DMS79 (cell line): ENCODE measurements at places on chromosomes 7 and 10.

DNA sequence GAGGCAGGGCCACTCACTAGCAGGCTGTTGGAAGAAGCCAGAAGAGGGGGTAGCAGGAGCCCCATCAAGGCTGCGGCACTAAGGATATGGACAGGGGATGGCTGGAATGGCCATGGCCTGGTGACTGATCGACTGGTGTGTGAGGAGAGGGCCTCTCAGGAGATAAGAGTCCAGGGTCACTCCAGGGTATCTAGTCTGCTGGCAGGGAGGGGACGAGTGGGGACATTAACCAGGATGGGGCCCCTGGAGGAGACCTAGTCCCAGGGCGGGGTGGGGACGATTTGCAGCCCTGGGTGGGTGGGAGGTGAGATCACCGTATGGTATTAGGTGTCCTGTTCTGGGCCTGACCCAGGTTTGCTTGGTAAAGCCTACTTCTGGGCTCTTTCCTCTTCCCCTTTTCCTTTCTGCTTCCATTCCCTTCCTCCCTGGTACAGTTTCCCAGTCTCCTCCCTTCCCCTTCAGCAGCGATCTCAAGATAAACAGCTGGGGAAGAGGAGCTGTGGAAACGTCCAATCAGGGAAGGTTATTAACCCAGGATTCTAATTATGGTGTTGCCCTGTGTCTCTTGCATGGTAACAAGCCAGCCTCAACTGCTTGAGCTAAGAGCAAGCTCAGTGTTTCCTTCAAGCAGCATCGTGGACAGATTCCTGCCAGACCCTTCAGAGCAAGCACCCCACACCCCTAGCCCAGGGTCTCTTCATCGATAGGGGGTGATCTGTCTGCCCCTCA, 233.2 kb downstream of the RPS24 start:
- no peak for DNase-seq

DNA sequence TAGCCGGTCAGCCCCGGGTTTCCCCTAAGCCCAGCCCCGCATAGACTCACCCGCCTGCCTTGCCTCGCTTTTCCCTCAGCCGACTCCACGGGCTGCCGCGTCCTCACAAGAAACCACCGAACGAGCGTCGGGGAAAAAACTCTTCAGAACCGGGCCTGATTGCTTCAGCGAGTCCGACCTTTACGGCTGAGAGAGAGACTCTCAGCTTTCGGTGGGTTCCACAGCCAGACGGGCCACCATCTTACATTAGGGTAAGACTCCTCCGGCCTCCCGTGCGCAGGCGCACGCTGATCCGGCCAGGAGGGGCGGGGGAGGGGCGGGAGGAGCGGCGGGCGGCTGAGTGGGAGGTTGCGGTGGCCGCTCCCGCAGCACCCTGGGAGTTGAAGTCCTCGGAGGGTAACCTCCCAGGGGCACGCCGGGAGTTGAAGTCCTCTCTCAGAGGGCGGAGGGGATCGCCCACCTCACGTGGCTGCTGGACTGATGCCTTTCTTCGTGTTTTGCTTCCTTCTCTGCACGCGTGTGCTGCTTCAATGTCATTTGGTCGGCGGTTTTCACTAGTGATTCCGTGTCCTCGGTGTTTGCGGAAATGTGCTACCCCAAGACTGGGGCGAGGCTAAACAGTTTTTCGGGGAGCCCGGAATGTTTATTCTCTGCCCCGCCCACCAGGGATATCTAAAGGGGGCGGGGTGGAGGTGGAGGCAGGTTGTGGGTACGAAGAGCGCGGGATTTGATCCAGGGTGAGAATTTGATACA, at the start of gene CNOT4:
Gene CNOT4, minus strand, starts transcription at position 264 of the 753 bp plus-strand sequence. CDS start 71,771 bp downstream, outside the sequence.
- peak; percentile 94 for DNase-seq

GRCh38 chr7:2928256-2928612, 84.1 kb upstream of the GNA12 start:
- no peak for DNase-seq

DNA sequence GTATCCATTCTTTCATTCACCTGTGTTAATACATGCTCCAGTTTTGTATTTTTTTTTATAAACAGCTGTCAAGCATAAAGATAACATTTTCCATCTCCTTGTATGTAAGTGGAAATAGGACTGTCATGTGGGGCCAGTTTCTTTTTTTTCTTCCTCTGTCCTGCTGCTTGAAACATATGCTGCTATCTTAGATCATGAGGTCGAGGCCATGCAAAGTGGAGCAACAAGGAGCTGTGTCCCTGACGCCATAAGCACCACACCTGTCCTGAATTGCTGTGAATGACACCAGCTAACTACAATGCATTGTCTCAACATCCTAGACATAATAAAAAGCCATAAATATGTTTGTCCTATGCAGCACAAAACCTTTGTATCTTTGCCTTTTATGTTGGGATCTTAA, 37.7 kb upstream of the SLC26A4 start:
- DNase-seq, result no peak

DNA sequence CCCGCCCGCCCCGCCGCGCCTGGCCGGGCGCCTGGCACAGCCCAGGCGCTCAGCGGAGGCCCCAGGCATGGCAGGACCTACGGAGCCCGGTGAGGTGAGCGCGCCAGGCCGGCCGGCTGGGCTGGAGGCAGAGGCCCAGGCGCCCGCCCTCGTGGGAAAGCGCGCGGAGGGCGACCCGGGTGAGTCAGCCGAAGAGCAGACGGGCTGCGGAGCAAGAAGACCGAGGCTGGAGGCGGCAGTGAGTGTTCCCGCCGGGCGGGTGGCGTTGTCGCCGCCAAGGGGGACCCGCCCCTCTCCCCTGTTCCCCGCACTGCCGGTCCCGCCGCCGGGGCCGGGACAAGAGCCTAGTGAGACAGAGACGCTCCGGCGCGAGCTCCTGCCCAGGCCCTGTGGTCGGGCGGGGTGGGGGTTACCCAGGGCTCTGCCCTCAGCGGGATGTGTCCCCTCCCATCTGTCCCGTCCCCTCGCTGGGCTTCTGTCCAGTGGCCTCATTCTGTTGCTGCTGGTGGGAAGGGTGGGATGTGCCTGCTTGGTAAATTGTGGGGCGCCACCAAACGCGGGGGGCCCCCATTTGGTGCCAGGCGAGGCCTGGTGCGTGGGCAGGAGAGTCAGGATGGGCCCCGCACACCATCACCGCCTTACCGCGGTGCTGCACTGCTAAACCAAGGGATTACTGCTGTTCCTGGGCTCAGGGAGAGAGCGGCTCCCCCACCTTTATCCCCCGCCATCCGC, 17.0 kb upstream of the NODAL start:
- no peak for DNase-seq

DNA sequence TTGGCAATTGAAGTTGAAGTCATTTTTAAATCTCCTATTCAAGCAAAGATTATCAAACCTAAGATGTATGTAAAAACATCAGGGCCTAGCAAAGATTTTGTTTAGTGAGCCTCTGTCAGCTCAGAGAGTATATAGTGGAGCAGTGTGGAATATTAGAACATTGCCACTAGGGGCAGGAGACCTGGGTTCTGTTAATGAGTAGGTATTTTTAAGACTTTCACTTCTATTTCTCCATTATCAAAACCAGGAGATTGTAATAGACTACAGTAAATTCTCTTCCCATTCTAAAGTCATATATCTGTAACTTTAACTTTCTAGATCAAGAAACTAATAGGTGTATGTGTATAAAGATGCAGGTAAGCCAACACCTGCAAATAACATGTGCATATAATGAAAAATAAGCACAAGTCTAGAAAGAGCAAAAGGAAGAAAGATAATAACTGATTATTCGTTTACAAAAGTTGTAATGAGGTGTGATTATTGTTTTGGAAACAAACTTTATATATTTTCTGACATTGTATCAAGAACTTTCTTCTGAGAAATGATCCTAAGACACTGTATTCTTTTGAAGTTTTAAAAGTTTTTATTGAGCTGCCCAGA, 64.4 kb downstream of the KCND2 start:
- DNase-seq, result no peak

DNA sequence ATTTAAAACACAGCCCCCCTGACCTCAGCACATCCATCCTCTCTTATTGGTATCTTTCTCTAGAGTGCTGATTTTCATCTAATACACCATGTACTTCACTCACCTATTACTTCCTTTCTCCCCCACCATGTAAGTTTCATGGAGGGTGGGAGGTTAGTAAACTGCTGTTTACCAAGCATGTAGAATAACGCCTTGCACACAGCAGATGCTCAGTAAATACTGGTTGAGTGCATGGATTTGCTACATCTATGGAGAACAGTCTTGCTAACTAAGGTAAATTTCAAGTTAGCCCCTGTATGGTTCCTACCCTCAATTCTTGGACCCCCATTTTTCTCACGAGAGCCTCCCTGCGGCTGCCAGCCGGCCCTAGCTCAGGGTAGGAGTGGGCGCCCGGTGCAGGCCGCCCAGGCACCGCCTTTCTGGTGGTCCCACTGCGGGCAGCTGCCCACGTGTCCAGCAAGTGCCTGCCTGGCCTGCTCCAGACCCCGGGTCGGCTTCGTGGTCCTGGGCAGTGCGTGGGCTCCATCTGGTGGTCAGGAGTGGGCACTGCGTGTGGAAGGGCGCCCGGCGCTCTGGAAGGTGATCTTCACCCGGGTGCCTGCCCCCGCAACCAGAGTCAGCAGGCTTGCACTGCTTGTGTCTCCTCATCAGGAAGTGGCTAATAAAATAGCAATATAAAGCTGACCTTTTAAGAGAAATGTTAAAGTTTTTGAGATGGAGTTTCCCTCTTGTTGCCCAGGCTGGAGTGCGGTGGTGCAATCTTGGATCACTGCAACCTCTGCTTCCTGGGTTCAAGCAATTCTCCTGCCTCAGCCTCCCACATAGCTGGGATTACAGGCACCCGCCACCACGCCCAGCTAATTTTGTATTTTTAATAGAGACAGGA, 63.4 kb upstream of the DNAJB6 start:
- DNase-seq, result no peak

- DNase-seq, result no peak
Measured at GRCh38 chr7:84177758-84178412, 16.7 kb downstream of the SEMA3A start.

DNA sequence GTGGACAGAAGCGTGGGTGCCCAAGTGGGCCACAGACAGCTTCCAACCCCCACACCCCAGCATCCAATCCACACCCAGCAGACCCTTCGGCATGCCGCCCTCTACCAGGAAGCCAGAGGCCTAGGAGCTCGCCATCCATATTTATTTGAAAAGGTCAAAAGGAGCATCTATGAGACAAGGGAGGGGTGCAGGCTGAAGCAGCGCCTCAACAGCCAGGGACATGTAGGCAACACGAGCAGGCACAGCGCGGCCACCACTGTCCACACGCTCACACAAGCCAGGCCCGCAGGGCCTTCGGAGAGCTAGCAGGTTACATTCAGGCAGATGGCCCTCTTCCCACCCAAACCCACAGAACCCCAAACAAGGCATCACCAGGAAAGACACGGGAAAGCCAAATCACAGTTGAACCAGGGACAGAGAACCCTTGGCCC, 34.6 kb downstream of the PSAP start:
- no peak for DNase-seq

DNA sequence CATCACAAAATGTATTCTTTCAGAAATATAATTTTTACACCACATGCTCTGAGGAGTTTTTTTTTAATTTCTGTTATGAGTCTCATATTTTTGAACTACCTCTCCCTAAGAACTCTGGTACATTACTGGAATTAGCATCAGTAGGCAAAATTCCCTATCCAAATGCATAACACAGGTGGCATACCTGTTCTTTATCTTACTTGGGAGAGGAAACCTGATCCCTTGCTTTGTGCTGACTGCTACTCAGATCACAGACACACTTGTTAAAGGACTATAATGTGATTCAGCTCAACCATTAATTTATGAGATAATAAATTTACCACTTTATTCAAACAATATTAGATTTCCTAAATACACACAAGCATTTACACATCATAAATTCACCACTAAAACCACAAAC, 617.2 kb downstream of the GRM8 start:
- peak; percentile 26 for DNase-seq

- peak; percentile 2 for DNase-seq
Measured at GRCh38 chr10:113425541-113425951, 127.3 kb upstream of the HABP2 start.

- DNase-seq, result no peak
Measured at GRCh38 chr10:93462881-93463280, 19.3 kb downstream of the MYOF start.

- DNase-seq, result no peak
Measured at GRCh38 chr10:77036276-77036675, 601.3 kb downstream of the KCNMA1 start.

GRCh38 chr10:29083096-29083495, 205.8 kb upstream of the LYZL1 start:
- DNase-seq, result no peak

- no peak for DNase-seq
Measured at GRCh38 chr7:135343361-135343760, 109.7 kb downstream of the STRA8 start.

- no peak for DNase-seq
Measured at GRCh38 chr7:47565640-47566250, 16.2 kb downstream of the TNS3 start.

- DNase-seq, result no peak
Measured at GRCh38 chr10:63767138-63767801, 246.1 kb downstream of the REEP3 start.

- no peak for DNase-seq
Measured at GRCh38 chr10:46091828-46092523, 45.9 kb upstream of the MSMB start.

GRCh38 chr7:23276947-23277346, 22.2 kb upstream of the MALSU1 start:
- DNase-seq, result no peak

- DNase-seq, result peak; percentile 71
Measured at GRCh38 chr7:107742678-107743566, 1.0 kb upstream of the CBLL1 start.

GRCh38 chr10:74263996-74264395, 113.0 kb downstream of the ADK start:
- DNase-seq, result no peak

DNA sequence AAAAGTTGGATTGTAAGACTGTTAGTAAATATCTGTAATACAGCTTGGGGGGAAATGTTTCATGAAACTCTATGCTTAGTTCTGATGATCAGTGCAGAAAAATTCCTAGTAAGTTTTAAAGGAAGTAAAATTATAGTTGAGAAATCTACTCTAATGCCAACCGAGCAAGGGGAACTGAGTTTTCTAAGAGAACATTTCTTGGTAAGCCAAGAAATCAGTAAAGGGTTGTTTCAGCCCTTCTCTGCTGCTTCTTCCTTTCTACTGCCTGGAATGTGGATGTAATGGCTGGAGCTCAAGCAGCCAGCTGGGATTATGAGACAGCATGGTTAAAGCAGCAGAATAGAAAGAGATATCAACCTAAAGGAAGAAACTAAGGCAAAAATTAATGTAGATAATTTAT, 15.9 kb upstream of the AKR1B1 start:
- DNase-seq, result no peak
